Thymus (tissue), 14 donors: ENCODE measurements at places on chromosomes 3 and 15. TPM values are rescaled to one million over a fixed set of nuclear protein-coding genes. Genes with fewer than 3 reads are reported as not detected.

RTP3 gene
- total RNA-seq: not detected

MORC1 gene
- total RNA-seq: 0.05 TPM

PDCD10 gene
- 101 TPM for total RNA-seq

FRMD5 gene
- total RNA-seq: 0.09 TPM

UPK1B gene
- 0.52 TPM for total RNA-seq

GRCh38 chr3:184731786-184732537 is 20.1 kb upstream of the MAGEF1 start:
- DNase-seq: no peak

DNA sequence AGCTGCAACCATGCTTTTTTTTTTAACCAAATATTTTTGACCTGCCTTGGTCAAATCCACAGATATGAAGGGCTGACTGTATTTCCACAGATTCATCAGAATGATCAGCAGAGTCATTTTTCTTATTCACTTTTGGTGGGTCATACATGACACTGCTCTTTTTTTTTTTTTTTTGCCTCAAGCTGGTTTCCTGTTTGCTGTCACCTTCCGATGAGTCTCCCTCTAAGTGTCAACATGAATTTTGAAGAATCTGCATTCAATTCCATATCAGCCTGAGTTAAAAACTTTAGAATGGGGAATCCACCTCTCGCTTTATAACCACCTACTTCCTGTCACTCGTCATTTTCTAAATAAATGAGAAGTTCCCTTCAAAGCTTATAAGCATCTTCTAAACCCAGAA is 2.2 kb upstream of the SLC12A8 start:
- no peak for DNase-seq

- DNase-seq: no peak
These were observed 12.8 kb downstream of the RBP2 start for GRCh38 chr3:139463466-139463865.

DNA sequence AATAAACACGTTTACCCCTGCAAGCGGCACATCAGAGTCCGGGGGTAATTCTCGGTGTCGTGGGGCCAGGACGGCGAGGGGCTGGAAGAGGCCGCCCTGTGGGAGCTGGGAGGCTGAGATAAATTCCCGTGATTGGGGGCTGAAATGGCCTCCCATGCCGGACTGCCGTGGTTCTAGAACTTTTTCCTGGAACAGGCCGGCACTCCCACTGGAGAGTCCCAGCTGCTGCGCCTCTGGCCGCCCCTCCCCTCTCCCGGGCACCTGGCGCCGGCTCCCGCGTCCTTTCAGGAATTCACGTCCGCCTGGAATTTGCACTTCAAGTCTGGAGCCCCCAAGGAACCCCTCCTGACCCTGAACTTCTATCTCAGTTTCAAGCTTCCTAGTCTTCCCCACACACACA is 10.8 kb upstream of the LRRC2 start:
- no peak for DNase-seq

GRCh38 chr3:179449636-179450035 is 1.6 kb downstream of the GNB4 start:
- no peak for DNase-seq

GRCh38 chr3:46017720-46018119 is 9.6 kb downstream of the XCR1 start:
- DNase-seq: no peak
